ENCODE measurements at places on chromosomes 5 and 9.

DNA sequence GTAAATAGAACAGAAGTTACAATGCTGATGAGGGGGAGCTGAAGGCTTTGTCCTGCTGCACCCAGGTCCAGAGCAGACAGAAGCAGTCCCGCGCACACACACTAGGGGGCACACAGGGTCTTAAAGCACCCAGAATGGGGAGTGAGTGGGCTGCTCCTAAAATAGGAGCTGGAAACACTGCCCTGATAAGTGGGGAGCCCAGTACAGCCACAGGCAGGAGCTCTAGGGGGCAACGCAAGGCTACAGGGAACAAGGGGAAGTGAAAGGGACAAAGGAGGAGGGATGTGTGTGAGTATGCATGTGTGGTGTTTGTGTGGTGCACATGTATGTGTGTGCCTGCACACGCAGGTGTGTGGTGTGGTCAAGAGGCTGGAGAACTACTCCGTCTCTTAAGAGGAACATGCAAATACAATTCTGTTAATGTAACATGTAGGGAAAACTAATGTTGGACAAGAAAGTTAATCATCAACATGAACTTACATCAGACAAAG is 191.5 kb downstream of the ROR2 start:
- no peak for DNase-seq

- no peak for DNase-seq
Observed at GRCh38 chr9:129011761-129012181, 16.4 kb downstream of the SH3GLB2 start.

DNA sequence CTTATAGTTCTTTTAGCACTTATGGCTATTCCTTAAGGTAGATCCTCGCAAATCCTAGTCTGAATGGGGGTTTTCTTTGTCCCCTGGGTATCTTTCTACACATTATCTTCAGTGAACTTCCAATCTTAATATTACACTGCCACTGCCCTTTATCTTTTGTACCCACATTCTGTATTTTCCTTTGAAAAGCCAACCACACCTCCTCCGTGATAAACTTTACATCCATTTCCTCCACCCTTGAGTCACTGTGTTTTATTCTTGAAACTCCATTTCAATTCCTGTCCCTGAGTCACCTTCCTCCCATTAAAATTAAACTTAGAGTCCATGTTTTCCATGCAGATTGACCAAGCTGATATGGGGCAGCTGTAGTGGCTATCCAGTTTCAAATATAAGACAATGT is 43.2 kb upstream of the RICTOR start:
- no peak for DNase-seq

DNA sequence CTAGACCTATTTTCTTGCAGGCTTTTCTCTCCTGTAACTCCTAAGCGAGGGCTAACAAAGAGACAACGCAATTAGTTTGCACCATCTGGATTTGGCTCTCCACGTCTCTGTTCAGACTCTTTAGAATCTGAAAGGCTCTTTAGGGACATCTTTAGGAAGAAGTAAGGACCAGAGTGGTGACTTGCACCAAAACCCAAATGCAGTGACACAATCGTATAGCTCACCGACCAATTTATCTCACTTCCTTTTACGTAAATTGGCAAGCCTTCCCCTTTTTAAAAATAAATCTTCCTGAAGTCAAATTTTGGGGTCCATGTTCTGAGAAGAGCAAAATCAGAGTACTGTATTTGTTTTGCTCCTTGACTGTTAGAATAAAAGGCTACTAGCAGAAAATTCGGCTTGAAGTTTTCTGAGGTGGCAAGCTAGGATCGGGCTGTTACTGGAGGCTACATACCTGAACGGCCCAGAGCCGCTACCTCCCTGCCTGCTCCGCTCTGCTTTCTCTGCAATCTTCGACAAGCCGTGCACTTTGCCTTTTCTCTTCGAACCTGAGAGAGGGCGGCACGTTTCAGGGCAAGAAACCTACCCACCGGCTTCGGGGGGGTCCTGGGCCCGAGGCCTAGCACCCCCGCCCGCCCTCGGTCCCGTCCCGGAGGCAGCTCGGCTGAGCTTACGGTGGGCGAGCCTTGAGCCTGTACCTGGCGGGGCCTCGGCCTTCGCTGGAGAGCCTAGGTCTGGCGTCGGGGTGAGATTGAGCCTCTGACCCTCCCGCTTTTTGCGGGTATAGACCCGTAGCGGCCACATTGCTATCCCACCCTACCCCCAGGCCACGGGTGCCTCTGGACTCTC is 537 bp downstream of the MEIKIN start:
- no peak for DNase-seq

GRCh38 chr9:89495824-89496560 is 1.9 kb downstream of the SEMA4D start:
- no peak for DNase-seq

All from cortex of kidney (tissue), 1 donor.